ENCODE measurements at places on chromosomes 6 and 20.

- no peak for DNase-seq
These were observed 39.5 kb upstream of the CHD6 start for GRCh38 chr20:41657655-41658054.

GRCh38 chr6:63774961-63775360, 139.4 kb downstream of the PHF3 start:
- DNase-seq: no peak

DNA sequence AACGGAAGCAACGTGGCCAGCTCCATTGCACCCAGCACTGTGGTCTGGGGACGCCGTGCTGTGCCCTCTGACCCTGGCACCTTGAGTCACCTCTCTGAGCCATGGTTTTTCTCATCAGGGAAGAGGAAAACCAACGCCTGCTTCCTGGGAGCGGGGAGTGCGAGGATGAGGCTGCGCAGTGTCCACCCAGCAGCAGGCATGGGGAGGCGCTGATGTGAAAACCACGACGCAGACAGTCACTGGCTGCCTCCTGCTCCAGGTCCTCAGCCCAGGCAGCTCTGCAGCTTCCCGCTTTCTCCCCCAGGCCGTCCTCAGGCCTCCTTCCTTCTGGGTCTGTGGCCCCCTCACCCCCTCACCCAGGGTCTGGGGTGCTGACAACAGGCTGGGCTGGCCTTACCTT, 14.0 kb downstream of the GATA5 start:
- DNase-seq: no peak

- DNase-seq: no peak
These were observed 100.6 kb upstream of the DUSP22 start for GRCh38 chr6:191487-192312.

DNA sequence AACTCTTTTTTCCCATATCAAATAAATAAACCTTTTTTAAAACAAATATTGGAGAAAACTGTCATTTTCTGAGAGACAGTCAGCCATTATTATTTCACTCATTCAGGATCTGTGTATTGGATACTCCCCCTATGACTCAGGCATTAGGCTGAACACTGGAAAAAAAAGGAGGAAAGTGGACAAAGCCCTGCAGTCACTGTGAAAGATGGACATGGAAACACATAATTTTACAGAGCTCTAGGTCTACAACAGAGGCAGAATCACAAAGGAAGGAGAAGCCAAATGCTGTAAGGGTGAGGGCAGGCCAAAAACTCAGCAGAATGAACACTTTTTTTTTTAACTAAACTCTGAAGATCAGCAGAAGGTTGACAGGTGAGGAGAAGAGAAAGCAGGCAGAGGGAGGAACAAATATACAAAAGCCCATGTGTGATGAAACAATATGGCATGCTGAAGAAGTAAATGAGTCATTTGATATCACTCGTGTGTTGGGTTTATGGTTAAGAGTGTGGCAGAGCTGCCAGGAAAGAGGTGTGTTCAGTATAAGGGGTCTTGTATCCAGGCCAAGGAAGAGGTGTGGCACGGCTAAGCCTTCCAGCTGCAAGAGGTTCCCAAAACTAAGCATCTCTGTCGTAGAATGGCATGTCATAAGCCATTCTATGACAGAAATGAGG, 39.1 kb downstream of the EPB41L2 start:
- DNase-seq: no peak

Measured in left hindlimb (tissue), 1 donor.